Gastrocnemius medialis (tissue), 4 donors: ENCODE measurements at places on chromosomes 1 and 21. TPM values are rescaled to one million over a fixed set of nuclear protein-coding genes. Genes with fewer than 3 reads are reported as not detected.

The EPHA10 gene
- total RNA-seq: not detected

The FCRL2 gene
- 0.19 TPM for total RNA-seq

The GRIK1 gene
- total RNA-seq: not detected

The FCER1A gene
- not detected for total RNA-seq

The ERG gene
- 4.6 TPM for total RNA-seq

The ZMYND12 gene
- 1.0 TPM for total RNA-seq

- no peak for DNase-seq
These were observed 106.8 kb upstream of the C1orf174 start for GRCh38 chr1:4006676-4007374.

DNA sequence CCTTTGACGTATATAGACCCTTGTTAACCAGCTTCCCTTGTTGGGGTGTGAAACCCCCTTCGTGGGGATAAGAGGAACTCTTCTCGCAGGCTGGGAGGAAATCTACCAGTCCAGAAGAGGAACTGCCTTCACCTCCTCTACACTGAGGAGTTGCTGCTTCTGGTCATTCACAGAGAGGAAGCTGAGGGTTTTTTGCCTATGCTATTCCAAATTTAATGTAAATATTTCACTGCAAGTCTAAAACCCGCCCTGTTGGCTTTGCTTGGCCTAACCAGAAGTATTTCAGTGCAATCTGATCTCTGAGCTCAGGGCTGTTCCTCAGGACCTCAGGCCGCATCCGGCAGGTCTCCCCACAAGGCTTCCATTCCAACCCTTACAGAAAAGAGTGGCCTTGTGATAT lies 150.1 kb downstream of the HIVEP3 start:
- no peak for DNase-seq

DNA sequence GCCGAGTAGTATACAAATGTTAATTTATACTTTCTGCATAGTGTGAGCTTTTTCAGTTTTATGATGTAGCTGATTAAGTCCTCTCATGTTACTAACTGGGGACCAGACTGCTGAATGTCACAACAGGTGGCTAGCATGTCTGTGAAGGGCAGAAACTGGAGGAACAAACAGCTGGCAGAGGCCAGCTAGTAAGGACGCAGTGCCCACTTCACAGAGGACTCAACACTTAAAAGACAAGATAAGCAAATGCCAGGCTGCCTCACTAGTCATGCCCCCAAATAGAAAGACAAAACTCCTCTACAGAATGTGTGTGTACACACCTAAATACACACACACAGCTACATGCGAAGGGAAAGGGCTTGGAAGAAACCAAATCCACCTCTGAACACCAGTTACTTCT lies 73.8 kb upstream of the ZNF678 start:
- no peak for DNase-seq

- DNase-seq: no peak
These were observed 34.1 kb upstream of the IL12RB2 start for GRCh38 chr1:67273591-67273990.

- no peak for DNase-seq
These were observed 57.9 kb downstream of the RABGAP1L start for GRCh38 chr1:174217248-174217647.

GRCh38 chr1:237154157-237154556 lies 112.2 kb downstream of the RYR2 start:
- no peak for DNase-seq

DNA sequence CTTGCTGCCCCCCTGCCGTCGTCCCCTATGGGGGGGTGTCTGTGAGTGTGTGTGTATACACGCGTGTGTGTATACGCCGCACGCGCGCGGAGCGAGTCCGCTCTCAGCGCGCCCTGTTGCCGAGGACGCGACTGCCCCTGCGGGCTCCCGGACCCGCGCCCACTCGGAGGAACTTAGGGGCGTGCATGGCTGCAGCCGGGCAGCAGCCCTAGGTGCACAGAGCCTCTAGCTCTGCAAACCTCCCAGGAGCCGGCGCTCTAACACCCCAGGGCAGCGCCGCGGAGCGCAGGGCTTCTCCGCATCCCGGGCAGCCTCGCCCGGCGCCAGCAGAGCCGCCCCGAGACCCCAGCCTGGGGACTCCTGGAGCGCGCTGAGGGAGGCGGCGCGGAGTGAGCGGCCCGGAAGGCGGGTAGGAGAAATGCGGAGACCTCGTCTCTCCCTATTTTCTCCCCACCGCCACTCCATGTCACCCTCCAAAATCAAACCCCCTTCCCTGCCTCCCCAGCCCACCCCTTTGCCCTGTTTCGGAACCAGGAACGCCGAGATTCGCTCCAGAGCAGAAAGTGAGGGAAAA lies 574 bp downstream of the ITPKB start:
- DNase-seq: no peak

DNA sequence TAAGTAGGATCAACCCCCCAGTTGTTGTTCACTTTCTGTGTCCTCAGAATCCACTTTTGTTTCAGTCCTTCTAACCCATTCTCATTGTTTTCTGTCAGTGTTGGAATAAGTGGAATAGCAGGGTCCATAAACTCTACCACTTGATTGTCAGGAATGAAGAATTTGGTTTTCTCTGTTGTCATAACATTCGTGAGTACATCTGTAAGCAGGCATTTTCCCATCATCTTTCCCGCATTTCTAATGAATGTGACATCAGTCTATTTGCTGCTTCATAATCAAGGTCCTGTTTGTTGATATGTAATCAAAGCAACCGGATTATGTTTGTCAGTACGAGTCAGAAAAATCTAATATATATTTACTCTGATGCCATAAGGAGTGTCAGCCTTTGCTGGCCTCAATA lies 147.1 kb downstream of the KIF26B start:
- no peak for DNase-seq

DNA sequence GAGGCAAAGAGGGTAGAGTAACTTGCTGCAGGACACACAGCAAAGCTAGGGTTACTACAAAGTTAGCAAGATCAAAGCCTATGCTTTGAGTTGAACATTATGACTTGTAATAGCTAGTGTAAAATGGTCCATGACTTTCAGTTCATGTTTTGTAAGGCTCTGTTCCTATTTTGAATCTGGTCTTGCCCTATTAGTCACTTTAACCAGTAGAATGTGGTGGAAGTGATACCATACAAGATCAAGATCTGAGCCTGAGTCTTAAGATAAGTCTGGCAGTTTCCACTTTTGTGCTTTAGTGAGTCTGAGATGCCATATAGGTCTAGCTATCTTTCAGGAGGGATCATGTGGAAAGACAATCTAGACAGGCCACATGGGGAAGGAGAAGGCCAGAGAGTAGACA lies 282.1 kb upstream of the BRINP3 start:
- no peak for DNase-seq

DNA sequence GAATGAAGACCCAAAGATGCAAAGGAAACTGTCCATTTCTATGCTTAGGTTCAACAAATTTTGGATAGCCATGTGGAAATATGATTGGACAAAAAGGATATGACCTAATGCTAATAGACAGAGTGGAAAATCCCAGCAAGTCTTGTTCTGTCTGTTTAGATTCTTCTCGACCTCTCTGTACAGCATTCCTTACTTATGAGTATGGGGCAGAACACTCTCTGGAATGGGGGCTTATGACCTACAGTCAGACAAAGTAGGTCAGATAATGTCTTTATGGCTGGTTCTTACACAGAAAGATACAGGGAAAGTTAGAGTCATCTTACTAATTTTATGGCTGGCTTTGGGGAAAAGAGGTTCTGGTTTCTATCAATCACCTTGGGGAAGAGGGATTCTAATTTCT lies 2.8 kb downstream of the GCSAML start:
- no peak for DNase-seq

DNA sequence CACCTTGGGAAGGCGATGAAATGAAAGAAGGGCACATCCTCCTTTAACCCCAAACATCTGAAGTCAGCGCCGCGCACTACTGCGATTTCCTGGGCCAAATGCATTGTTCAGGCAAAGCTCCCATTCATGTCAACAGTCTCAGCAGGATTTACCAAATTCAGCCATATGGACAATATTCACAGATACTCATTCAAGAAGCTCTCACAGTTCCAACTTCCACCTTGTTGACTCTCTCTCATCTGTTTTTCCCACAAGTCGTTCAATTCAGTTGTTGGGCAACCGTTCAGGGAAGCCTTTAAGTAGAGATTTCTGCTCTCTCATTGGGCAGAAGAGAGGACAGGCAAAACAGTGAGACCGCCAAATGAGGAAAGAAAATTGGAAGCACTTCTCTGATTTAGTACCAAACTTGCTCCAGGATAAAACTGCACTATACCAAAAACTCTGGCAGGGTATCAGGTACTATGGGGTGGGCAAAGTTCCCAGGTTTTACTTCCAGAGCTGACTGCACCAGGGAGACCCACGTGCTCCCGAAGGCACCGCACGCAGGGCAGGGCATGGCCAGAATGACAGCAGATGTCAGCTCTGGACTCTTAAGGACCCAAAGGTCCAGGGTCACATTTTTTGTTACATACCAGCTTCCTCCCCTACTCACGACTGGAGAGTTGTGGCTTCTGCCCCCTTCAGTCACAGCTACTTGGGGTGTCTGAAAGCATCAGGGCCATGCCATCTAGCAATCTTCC lies 668.8 kb downstream of the KIF26B start:
- no peak for DNase-seq

DNA sequence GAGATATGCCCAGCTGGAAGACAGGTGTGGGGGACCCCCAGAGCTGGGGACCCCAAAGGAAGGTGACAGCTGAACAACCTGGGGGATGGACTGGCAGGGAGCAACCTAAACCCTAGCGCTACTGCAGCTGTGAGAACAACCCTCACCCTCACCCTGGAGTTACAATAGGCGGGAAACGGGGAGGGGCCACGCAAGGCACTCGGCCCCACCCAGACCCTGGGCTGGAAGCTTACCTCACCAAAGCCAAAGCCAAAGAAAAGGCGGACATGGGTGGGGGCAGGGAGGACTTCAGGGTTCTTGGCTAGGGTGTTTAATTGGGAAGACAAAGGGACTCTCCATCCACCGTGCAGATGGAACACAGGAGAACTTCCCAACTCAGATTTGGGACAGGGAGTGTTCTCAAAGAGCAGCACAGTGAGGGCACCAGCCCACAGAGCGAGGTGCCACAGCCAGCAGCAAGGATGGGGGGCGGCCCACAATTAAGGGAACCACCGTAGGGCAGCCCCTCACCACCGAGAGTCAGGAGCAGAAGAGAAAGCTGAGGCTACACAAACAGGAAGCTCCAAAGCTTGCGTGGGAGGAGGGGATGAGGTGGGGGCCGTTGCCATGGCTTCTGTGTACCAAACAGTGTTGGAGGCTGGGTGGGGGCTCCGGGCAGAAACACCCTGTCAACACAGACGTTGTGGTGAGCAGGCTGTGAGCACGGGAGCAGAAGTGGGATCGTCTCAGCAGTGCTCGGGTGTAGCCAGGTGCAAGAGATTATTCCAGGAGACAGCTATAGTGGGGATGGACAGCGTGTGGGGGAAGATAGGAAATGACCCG lies 1.9 kb downstream of the TAGLN2 start:
- DNase-seq: peak; percentile 71

GRCh38 chr1:226748306-226748705 lies 9.2 kb upstream of the ITPKB start:
- DNase-seq: no peak

- DNase-seq: peak; percentile 45
These were observed 408 bp downstream of the LMO4 start for GRCh38 chr1:87329051-87329525.

GRCh38 chr1:193358419-193358818 lies 172.0 kb upstream of the B3GALT2 start:
- no peak for DNase-seq
